ENCODE measurements at places on chromosomes 16 and 17.

DNA sequence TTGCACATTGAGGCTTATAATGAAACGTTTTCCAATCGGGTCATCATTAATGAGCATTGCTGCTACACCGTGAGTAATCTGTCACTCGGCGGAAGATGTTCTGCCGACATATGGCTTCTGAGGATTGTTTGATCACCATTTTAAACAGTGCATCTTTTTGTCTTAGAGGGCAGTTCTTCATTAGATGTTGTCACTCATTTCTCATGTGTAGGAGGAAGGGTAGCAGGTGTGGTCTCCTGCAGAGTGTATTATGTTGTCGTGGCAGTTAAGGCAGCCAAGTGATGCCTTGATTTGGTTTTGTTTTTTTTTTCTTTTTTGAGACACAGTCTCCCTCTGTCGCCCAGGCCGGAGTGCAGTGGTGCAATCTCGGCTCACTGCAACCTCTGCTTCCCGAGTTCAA lies 50.5 kb downstream of the SEC14L1 start:
- no peak for DNase-seq

DNA sequence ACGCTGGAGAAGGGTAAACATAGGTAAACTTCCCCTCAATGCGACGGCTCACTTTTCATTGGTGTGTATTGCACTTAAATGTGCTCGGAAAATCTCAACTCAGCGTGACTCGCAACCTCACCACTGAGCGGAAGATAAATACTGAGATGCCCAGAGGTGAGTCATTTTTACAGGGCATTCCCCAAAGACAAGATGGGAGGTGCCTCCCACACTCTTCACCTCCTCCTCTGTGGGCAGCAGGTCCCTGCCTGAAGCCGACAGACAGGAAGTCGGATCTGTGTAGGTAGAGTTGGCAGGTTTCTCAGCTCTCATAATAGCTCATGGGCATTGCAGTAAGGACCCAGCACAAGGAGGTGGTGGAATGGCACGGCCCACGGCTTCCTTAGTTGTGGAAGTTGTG lies 274.6 kb upstream of the HSBP1 start:
- DNase-seq: no peak

DNA sequence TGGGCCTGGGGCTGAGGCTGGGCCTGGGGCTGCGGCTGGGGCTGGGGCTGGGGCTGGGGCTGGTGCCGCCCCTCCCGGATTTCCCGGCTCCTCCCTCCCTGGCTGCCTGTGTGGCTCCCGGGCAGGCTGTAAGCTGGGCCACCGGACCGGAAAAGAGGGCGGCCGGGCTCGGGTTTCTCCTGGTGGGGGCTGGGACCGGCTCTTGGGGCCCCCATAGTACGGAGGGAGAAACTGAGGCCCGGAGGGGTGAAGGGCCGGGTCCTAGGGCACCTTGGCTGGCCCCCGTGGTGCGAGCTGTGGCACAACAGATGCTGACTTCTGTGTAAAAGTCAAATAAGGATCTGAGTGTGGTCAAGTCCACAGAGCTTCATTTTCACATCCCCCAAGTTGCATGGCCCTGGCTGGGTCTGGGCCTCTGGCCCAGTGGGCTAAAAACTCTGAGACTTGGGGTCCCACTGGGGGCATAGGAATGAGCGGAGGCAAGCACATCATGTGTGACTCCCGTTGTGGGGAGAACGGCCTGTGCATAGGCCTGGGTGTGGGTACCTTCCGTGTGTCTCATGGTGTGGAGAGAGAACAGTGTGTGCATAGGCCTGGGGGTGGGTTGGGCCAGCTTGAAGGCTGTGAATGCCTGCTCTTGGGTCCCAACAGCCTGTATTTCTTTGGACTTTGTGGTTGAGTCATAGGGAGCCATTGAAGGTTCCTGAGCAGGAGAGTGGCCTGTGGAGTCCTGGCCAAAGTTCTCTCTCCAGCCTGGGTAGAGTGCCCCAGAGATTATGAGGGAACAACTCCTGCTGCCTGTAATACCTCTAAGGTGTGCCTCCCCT lies 123.9 kb upstream of the CIBAR2 start:
- no peak for DNase-seq

DNA sequence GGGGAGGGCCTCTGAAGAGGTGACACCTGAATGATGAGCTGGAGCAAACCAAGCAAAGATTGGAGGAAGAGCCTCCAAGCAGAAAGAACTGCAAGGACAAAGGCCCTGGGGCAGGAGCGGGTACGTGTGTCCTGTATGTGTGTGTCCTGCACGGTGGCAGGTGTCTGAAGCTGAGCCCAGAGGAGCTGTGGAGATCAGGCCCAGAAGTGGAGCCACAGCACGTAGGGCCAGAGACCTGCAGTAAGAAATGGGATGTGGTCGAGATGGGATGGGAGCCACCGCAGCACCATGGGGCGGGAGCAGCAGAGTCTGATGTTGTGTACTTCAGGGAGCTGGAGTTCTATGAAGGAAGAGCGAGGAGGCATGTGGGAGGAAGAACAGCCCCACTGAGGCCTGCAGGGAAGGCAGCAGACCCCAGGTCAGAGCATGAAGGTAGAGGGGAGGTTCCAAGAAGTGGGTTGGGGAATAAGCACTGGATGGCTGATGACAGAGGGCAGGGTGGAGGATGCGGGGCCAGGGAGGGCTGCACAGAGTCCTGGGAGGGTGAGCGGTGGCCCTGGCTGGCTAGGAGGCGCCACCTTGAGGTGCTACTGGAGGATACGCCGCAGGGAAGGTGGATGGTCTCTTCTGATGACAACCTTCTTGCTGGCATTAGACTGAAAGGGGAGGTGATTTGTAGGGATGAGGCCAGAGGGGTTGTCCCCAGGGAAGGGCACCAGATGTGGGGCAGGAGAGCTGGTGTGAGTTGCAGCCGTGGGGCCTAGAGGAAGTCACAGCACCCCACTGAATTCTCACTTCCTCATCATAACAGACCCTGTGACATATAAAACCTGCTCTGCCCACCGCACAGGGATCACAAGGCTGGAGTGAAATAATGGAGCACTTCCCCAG lies 10.6 kb upstream of the CETP start:
- DNase-seq: peak; percentile 57

DNA sequence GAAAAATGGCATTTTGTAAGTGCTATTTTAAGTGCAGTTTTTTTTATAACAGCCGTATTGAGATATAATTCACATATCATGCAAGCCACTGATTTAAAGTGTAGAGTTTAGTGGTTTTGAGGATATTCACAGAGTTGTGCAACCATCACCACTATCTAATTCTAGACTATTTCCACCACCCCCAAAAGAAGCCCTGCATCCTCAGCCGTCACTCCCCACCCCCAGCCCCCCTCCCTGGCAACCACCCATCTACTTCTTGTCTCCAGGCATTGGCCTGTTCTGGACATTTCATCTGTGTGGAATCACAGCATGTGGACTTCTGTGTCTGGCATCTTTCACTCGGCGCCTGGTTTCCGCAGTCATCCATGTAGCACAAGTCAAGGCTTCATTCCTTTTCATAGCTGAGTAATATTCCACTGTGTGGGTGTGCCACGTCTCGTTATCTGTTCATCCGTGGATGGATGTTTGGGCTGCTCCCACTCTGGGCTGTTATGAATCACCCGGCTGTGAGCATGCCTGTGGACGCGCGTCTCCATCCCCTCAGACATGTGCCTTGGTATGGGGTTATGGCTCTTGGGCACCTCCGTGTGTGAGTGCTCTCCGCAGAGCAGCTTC lies 138.4 kb upstream of the CIBAR2 start:
- DNase-seq: no peak

GRCh38 chr17:57554826-57555635 lies 190.1 kb downstream of the CCDC182 start:
- DNase-seq: no peak

DNA sequence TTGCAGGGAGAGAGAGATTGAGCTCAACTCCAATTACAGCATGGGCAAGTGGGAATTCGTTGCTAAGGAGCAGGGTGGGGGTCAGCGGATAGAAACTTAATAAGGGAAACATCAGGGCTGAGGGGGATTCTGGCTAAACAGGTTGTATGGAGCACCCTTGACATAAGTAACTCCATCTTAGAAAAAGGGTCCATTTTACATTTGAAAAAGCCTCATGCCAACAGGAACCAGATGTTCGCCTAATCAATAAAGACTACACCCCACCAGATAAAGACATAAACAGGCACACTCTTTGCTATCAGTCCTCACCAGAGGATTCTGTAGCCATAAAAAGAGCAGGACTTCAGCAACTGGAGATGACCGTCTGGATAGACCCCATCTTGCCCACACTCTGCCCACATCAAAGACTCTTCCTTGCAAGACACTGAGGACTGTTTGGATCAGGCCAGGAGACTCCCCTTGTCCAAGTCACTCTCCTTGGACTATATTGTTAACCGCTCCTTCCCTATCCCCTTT lies 1.6 kb upstream of the LRRC75A start:
- DNase-seq: no peak

- no peak for DNase-seq
Measured at GRCh38 chr16:31107465-31107867, 720 bp upstream of the BCKDK start.

DNA sequence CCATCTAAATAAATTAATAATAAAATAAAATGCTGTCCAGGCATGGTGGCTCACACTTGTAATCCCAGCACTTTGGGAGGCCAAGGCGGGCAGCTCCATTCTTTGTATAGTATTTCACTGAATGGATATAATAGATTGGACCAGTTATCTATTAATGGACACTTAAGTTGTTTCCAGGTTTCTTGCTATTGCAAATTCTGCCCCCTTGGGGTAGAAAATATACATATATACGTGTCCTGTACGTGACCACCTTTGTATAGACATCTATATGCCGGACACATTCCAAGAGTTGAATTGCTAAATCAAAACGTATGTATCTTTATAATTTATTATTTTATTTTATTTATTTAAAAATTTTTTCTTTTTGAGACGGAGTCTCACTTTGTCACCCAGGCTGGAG lies 3.9 kb upstream of the EXOC7 start:
- DNase-seq: peak; percentile 50

GRCh38 chr16:87308826-87309225 lies 8.4 kb downstream of the C16orf95 start:
- DNase-seq: no peak

DNA sequence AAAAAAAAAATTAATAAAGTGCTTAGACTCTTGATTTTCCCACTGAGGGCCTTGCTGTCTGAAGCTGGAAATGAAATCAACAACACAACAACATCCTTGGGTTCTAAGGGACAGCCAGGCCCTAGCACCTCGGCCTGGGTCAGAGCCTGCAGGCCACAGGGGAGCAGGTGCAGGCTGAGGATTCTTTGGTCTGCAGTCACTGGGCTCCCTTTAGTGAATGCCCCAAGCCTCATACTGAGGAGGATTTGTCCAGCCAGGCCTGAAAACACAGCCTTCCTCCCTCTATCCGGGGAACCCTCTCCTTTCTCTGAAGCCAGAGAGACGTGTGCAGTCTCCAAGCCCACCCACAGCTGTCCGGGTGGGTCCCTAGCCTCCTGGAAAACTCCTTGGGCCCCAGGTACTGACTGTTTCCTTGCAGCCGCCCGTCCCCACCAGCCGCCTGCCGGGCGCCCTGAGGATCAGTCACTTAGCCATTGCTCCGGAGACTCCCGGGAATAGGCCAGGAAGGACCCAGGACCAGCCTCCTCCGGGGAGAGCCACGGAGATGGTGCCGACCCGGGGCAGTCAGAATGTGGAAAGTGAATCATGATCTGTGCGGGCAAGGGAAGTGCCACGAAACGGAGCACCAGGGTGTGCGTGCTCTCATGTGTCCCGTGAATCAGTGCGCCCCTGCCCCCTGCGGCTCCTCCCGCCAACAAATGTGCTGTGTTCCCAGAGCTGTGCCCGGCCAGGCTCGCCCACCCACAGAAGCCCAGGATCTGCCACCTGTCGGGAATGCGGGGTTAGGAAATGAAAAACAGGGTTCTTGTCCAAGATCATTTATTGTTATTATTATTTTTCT lies 91.0 kb downstream of the RTN4RL1 start:
- no peak for DNase-seq

GRCh38 chr17:6413065-6413464 lies 21.9 kb downstream of the AIPL1 start:
- peak; percentile 12 for DNase-seq

- no peak for DNase-seq
Measured at GRCh38 chr17:2705263-2705662, 6.3 kb downstream of the CLUH start.

DNA sequence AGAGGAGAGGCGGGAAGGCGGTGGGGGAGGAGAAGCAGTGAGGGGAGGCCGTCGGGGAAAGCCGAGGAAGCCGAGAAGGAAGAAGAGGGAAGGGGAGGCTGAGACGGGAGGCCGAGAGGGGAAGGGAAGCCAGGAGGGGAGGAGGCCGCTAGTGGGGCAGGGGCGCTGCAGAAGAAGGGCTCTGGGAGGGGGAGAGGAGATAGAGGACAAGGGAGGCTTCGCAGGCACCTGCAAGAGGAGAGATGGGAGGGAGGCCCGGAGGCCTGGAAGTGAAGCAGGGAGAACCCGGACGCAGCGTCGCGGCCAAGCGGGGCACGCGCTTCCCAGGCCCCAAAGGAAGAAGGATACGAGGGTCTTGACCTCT lies 2.3 kb downstream of the C17orf58 start:
- DNase-seq: no peak

DNA sequence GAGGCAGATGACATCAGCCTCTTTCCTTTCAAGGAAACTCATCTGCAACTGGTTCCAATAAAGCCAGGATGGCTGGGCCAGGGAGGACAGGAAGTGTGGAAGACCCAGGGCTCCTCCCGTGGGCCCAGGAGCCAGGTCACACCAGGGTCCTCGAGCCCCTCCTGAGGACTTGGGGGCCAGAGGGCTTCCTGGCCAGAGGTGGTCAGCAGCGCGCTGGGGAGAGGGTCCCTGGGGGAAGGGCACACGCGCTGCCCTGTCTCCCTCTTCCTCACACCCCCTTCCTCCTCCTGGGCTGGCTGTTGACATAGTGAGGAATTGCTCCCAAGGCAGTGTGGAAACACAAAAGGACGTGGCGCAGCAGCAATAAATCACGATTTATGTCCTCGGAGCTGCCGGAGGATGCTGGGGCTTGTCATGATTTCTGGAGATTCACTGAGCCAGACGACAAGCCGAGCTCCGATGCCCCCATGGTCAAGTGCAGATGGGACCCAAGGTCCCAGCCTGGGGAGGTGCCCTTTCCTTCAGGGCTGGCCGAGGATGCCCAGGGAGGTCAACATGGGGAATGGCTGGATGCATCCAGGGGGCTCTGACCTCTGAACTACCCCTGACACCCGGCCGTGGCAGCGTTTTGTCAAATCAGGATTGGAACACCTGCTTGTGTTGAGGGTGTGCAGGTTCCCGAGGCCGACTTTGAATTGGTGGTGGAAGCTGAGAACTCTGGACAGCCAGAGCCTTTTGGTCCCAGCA lies 152.6 kb downstream of the IRF8 start:
- DNase-seq: no peak

DNA sequence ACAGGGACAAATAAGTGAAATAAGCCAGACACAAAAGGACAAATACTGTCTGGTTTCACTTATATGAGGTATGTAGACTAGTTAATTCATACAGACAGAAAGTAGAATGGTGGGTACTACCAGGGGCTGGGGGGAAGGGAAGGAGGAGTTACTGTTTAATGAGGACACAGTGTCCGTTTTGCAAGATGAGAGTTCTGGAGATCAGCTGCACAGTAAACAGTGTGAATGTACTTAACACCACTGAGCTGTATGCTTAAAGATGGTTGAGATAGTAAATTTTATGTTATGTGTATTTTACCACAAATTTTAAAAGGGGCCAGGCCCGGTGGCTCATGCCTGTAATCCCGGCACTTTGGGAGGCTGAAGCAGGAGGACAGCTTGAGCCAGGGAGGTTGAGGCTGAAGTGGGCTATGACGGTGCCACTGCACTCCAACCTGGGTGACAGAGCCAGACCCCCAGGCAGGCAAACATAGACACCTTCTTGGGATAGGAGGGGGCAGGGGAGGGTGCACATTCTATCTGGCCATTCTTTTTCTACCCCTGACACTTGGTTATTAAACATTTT lies 23.5 kb downstream of the LRRC75A start:
- no peak for DNase-seq

GRCh38 chr16:23895052-23895451 lies 59.3 kb downstream of the PRKCB start:
- no peak for DNase-seq
